ENCODE measurements at places on chromosomes 1 and 21.

GRCh38 chr1:37663426-37664000 is 28.8 kb upstream of the CDCA8 start:
- no peak for DNase-seq

GRCh38 chr1:168054117-168054516 is 82.6 kb downstream of the GPR161 start:
- no peak for DNase-seq

GRCh38 chr21:29121759-29122158 is 8.7 kb upstream of the MAP3K7CL start:
- DNase-seq: no peak

- DNase-seq: no peak
Measured at GRCh38 chr1:212873518-212873917, 15.4 kb downstream of the FLVCR1 start.
